ENCODE measurements at places on chromosomes 7 and 10.
A peak's percentile ranks its signal among the peaks of the same experiment; 100 is the strongest.

- no peak for DNase-seq
Measured at GRCh38 chr7:46173476-46174195, 252.6 kb upstream of the IGFBP3 start.

DNA sequence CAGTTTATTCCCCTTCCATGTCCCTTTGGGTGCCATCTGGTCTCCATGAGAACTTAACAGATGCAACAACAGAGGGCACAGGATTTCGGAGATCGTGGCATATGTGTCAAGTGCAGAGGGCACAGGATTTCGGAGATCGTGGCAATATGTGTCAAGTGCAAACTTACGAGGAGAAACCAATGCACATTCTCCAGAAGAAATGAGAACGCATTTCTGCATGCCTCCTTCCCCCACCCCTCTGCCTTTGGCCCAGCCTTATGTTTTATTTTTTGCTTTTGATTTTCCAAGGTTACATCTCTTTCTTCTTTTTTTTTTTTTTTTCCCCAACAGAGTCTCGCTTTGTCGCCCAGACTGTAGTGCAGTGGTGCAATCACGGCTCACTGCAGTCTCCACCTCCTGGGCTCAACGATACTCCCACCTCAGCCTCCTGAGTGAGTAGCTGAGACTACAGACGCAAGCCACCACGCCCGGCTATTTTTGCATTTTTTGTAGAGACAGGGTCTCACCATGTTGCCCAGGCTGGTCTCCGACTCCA lies 586 bp upstream of the ANKRD26 start:
- no peak for DNase-seq

- DNase-seq = no peak
Measured at GRCh38 chr7:139192014-139192706, 38.9 kb upstream of the UBN2 start.

DNA sequence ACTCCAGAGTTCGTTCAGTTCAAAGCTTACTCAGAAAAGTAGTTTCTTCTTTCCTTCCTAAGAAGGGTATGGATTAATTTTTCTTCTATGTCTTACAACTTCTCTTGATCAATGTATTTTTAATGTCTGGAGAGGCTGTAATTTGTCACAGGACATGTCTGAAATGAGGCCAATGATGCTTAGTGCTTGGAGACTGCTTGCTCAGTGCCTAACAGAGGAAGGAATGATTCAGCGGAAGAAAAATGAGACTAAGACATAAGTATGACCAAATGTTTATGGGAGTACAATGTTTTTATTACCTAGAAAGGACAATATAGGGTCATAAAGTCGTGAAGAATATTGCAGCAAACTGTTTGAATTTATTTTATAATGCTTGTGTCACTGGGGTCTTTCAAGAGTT lies 43.3 kb downstream of the GPR37 start:
- no peak for DNase-seq

GRCh38 chr10:107894516-107894915 lies 730.0 kb upstream of the SORCS1 start:
- no peak for DNase-seq

DNA sequence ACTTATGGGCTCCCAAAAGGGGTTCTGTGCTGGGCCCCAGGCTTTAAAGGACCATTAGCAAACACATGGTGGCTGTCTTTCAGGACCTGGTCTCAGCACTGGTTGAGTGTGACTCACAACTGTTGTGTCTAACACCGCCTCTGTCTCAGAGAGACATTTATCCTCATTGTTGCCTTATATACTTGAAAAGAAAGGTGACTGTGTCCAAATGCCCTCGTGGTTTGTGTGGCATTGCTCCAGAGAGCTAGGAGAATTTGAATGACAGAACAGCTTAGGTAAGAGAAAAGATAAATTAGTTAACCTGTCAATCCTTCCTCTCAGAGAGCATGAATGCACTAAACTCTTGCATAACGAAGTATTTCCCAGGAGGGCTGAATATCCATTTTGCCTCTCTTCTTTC lies 14.5 kb upstream of the FAM13C start:
- DNase-seq = no peak

DNA sequence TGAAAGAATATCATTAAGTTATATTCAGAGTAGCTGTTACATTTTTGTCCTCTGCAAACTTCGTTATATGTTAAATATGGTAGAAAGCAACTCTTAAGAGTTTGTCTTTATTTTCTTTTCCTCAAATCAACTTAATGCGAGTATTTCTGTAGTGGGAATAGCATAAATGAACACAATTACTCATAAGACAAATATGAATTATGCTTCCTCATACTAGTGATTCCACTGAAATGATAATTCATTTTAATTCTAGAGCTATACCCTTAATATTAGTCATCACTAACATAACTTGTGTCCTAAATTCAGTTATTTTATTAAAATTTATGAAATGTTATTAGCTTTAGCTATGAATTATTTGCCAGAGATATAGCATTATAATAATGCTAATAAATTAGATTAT lies 820.6 kb upstream of the KCND2 start:
- DNase-seq = no peak

- DNase-seq = no peak
Measured at GRCh38 chr7:88073626-88074025, 139.6 kb downstream of the ADAM22 start.

DNA sequence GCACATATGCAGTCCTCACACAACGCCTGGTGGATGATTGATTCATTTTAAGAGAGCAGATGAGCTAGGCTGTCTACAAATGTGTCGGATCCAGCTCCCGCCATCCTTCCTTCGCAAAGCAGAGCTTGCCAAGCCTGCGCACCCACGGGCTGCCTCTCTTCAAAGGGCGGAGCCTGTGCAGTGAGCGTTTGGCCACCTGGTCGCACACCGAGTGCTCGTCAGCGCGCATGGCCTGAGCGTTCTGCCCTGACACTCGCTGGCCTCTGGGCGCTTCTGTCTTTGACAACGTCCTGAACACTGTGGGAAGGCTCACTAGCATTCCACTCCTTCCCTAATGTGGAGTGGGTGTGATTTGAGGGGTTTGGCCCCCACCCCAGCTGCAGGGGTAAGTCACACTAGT lies 47.1 kb upstream of the TMEM72 start:
- peak; percentile 62 for DNase-seq

DNA sequence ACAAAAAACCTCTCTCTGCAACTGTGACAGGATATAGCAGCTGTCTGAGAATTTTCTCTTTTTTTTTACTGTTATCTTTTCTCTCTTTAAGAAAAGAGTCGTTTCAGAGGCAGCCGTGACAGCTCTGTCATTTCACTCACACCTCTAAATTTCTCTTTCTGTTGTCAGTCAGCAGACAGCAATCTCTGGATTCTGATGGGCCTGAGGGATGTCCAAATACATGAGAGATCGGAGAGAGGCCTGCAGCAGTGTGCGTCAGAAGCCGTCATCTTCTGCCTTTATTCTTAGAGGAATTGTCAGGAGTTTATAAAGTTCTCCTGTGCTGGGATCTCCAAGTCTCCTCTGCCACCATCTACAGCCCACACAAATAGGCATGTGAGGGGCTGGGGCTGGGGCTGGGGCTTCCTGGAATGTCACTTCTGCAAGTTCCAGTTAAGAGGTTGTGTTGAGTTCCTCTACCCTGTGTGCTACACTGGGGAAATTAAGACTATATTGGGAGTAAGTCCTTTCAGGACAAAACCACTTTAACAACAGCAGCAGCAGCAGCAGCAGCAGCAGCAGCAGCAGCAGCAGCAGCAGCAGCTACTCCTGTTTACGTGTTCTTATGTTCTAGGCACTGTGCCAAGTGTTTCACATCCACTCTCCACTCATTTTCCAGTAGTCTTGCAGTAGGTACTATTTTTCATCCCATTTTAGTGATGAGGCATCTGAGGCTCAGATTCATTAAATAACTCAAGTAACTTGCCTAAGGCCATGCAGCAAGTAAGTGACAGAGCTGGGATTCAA lies 541.3 kb downstream of the LRMDA start:
- DNase-seq = no peak

DNA sequence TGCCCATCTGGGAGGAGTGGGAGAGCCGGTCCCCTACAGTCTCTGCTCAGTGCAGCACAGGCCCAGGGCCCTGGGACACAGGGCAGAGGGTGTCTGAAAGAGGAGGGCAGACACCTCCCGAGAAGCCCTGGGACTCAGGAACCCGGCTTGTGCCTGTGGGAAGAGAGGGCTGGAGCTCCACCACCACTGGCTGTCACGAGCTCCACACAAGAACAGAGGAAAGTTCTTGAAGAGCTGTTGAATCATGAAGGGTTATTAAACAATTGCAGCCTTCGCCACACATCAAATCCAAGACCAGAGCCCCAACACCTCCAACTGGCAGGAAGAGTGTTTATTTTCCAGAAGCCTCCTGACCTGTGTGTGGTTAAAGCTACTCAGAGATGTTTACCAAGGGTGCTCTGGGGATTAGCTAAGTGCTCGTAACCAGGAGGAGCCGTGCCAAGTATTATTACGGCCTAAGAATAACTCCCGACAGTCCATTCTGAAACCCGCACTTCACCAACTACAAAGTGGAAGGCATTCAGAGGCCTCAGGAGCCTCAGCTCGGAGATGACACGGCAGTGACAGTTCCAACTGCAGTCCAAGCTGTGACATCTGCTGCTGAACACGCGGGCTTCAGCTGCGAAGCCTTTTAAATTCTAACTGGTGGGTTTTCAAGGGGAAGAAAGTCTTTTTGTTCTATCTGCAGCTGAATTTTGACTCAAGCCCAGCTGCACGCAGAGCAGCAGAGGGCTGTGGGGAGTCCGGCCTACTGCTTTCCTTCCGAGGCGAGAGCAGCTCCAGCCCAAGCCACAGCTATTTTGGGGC lies 75.1 kb downstream of the MAD1L1 start:
- DNase-seq = no peak

DNA sequence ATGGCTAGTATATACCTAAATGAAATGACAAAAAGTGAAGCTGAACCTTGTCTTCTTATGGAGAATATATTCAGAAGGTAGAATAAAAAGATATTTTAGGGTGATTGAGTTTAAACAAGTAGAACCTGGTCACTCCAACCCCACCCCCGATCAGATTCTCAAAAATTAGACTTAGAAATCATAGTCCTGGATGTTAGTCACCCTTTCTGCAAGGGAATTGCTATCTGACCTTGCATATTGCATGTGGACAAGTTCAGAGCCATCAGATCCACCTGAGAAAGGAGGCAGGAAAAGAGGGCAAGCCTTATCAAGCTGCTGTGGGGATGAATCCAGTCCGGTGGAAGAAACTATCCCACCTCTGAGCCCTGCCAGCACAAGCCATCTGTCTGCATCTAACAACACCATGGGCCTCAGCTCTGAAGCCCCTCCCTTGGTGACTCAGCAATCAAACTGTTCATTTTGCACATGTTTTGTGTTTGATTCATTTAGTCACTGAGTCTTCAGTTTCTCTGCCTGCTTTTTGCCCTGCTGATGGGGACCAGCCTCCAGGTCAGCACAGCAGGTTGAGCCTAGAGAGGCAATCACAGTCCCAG lies 727.3 kb downstream of the AUTS2 start:
- no peak for DNase-seq

DNA sequence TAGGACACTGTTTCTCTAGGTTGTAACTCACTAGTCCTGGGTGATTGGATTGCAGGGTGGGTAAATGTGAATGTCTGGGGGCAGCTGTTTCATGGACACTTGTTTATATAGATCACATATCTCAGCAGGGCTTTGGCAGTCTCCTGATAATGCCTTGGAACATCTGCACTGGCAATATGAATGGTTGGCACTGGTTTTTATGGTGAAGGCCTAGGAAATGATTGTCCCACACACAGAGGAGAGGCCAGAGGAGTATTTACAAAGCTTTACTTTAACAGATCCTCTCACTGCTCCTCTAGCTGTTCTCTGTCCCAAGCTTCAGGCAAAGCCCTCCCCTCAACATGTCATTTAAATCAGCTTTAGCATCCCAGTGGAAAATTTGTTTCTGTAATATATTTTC lies 171.3 kb upstream of the STEAP4 start:
- DNase-seq = no peak

GRCh38 chr7:106331441-106332175 lies 46.8 kb upstream of the NAMPT start:
- no peak for DNase-seq

GRCh38 chr7:17971411-17971810 lies 31.1 kb upstream of the SNX13 start:
- no peak for DNase-seq

DNA sequence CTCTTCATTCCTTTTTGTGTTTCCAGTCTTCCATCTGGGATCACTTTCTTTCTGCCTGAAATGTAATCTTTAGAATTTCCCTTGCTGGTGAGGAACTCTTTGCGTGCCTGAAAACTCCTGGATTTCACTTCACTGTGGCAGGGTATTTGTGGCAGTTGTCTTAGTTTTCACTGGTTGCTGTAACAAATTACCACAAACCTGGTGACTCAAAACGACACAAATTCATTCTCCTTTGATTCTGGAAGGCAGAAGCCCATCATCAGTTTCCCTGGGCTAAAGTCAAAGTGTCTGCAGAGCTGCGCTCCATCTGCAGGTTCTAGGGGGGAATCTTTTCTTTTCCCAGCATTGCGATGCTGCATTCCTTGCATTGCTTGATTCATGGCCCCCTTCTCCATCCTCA lies 109.3 kb downstream of the RBM20 start:
- no peak for DNase-seq

GRCh38 chr10:112741830-112742402 lies 208.1 kb upstream of the TCF7L2 start:
- DNase-seq = no peak

GRCh38 chr10:13899941-13900340 lies 313.2 kb downstream of the PRPF18 start:
- no peak for DNase-seq

GRCh38 chr7:106344211-106344610 lies 59.4 kb upstream of the NAMPT start:
- no peak for DNase-seq

DNA sequence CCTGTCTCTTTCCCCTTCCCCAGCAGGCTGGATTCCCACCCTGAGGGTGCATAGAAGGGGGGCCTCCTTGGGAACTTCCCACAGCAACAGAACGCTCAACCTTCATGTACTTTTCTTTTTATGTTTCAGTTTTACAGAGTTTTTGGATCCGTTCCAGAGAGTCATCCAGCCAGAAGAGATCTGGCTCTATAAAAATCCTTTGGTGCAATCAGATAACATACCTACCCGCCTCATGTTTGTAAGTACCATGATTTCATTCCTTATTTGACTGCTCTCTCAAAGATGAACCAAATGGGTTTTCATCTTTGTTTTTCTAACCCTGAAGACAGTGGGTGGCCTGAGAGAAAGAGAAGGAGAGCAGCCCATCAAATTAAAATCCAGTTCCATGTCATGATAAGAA lies 46.7 kb downstream of the PLPP4 start:
- no peak for DNase-seq

- DNase-seq = no peak
Measured at GRCh38 chr7:154653281-154653680, 349.6 kb downstream of the PAXIP1 start.

DNA sequence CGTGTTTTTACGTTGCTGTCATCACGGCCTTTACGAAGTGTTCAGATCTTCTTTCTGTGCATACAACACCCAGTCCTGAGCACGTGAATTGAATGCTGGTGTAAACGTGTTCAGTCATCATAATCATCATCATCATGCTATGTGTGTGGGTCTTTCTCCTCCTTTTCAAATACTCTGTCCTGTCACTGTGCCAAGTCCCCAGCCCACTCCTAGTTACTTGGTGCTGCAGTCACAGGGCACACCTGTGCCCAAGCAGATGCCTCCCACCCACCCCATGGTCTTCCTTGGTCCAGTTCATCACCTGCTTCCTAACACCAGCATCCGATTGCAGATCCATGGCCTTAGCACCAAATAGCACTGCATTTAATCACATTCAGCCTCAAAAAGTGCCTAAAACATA lies 78.6 kb upstream of the MGMT start:
- no peak for DNase-seq

GRCh38 chr10:19947656-19948055 lies 131.4 kb downstream of the PLXDC2 start:
- DNase-seq = no peak

GRCh38 chr10:76311752-76312636 lies 880.6 kb downstream of the LRMDA start:
- DNase-seq = no peak
